Foreskin keratinocyte (primary cell): ENCODE measurements at places on chromosomes 2 and 18. TPM values are rescaled to one million over a fixed set of nuclear protein-coding genes. Genes with fewer than 3 reads are reported as not detected.

DNA sequence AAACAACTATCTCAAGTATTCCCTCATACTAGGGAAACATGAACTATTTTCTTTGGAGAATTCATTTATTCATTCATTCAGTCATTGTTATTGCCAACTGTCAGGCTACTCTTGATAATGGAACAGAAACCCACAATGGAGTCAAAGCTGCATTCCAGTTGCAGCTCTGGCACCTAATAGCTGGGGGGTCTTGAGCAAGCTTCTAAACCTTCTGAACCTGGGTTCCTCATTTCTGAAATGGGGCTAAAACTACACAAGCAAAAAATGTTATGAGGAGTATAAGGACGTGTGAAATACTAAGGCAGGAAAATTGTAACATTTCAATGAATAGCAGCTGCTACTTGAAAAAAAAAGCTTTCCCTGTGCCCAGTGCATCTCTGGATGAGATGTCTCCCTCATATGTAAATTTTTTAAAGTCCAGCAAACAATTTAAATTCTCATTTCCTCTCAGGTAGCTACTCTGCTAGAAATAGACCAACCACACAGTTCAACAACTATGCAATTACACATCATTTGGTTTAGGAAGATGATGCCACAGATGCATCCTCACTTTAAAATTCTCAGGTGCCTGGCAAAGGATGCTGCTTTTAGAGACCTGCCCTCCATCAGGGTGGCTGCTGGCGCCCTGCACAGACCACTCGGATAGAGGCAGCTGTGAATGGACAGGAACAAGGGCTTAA is 38.5 kb downstream of the SPRED2 start:
- DNase-seq: no peak

GRCh38 chr2:167017021-167017420 is 128.7 kb downstream of the XIRP2 start:
- peak; percentile 32 for DNase-seq

- no peak for DNase-seq
Observed at GRCh38 chr2:23475036-23475435, 90.1 kb downstream of the KLHL29 start.

- peak; percentile 43 for DNase-seq
Observed at GRCh38 chr2:163664610-163665009, 71.2 kb downstream of the FIGN start.

DNA sequence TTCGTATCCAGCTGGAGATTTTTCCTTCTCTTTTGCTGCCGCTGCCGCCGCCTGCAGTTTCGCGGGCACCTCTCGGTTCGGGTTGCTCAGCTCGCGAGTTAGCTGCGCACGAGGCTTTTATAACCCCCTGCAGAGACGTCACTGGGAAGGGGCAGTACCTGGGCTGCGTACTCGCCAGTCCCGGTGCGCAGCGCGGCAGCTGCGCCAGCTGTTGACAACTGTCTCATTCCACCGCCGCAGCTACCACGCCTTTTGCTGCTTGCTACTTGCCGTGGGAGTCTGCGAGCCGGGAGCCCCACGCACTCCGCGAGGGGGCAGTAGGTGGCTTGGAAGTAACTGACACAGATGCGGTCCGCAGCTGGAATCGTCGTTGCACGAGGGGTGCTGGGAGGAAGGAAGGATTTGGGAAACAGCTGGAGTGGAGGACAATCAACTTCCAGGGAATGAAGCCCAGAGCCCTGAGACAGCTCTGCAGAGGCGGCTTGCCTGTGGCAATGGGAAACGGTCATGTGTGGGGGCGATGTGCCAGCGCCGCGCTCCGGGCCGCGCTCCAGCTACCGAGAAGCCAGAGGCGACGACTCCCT is at the start of gene TACR1:
Gene TACR1, minus strand, starts transcription at position 93 of the 584 bp plus-strand sequence. CDS start 586 bp downstream, outside the sequence.
- DNase-seq: peak; percentile 17

GRCh38 chr18:13433125-13433524 is 214.6 kb downstream of the LDLRAD4 start:
- no peak for DNase-seq

- no peak for DNase-seq
Observed at GRCh38 chr2:11009891-11010290, 98.2 kb downstream of the KCNF1 start.

DNA sequence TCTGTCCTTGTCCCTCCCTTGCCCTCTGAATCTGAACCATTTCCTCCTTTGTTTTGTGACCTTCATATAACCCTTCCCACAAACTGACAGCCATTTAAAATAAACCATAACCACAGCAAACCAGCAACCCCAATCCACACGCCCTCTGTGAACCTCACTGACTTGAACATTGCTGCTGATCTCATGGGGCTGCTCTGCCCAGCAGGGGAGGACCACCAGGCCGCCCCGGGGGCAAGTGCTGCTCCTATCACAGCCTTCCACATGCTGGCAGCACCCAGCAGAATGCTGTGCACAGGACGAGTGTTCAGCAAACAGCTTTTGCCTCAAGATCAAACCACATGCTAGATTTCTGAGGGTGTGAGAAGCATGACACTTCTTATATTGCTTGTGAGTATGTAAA is 73.9 kb upstream of the UXS1 start:
- DNase-seq: no peak

GRCh38 chr18:29512203-29512602 is 1335.3 kb upstream of the CDH2 start:
- no peak for DNase-seq

DNA sequence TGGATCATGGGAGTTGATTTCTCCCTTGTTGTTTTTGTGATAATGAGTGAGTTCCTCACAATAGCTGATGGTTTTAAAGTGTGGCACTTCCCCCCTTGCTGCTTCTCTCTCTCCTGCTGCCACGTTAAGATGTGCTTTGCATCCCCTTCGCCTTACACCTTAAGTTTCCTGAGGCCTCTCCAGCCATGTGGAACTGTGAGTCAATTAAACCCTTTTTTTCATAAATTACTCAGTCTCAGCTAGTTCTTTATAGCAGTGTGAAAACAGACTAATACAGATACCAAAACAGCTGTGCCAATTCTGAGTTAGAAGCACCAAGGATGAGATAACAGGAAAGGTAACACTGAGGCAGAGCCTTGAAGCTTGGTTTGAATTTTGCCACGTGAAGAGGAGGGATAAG is 44.7 kb downstream of the ITSN2 start:
- DNase-seq: no peak

- DNase-seq: no peak
Observed at GRCh38 chr2:200968162-200968561, 4.7 kb upstream of the ORC2 start.

GRCh38 chr2:239774142-239774462 is 251.0 kb downstream of the NDUFA10 start:
- DNase-seq: no peak

DNA sequence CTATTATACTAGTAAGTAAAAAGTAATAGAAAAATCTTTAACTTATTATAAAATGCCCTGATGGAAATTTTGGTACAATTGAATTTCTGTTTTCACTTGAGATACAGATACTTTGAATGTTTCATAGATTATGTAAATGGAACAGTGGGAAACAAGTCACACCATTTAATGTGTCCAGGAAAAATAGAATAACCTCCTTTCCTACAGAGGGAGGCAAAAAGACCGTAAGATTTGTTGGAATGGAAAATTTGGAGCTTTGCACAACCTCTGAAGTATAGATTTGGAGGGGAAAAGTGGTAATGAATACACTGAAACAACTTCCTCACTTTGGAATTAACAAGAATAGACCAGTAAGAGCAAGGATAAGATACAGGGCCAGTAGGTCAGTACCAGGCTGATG is 149.2 kb upstream of the L3MBTL4 start:
- no peak for DNase-seq

GRCh38 chr2:216717907-216718615 is 22.7 kb upstream of the IGFBP5 start:
- no peak for DNase-seq

TMEM247 gene
- not detected in 2 replicates for total RNA-seq

RNF125 gene
- total RNA-seq: 1.7 and 2.3 TPM in 2 replicates

IL1RL1 gene
- total RNA-seq: 0.11 and 0.20 TPM in 2 replicates

MC4R gene
- total RNA-seq: not detected in 2 replicates

SPP2 gene
- not detected in 2 replicates for total RNA-seq

ESCO1 gene
- total RNA-seq: 14.9 and 15.1 TPM in 2 replicates

REG1B gene
- total RNA-seq: not detected in 2 replicates
